ENCODE measurements at places on chromosomes 3 and 15.
A peak's percentile ranks its signal among the peaks of the same experiment; 100 is the strongest.

GRCh38 chr3:117556646-117557407 is 847.2 kb downstream of the TUSC7 start:
- DNase-seq, result no peak

DNA sequence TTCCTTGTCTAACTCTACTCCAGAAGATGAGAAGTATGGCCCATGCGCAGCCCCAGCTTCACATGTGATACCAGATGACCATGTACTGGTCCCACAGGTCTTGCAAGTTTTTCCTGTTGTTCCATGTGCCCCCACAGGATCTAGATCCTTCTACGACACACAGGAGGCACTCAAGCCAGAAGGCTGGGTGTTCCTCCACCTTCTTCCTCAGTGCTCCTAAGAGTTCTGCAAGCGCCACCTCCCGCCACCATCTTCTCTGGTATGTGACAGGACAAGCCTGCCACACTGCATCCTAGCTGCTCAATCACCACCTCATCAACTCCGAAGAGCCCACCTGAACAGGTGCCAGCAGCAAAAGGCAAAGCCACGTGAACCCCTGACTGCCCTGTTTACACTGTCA is 43.1 kb downstream of the XXYLT1 start:
- no peak for DNase-seq

DNA sequence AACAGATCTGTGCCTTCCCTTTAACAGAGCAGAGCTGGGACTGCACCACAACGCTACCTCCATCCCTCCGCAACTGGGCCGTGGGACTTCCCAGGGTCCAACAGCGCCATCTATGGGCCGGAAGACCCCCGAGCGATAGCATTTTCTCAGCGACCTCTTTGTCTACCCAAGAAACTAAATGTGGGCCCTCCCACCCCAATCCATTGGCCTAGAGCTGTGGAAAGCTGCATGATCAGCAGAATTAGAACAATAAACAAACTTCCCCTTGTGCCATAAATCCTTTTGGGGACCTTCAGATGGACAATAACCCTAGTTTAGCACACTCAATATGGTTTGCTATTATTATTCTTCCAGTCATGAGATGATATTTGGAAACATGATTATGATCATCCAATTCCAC is 74.8 kb upstream of the NTRK3 start:
- peak; percentile 47 for DNase-seq

- DNase-seq, result no peak
Observed at GRCh38 chr3:184710870-184711492, 883 bp downstream of the MAGEF1 start.

DNA sequence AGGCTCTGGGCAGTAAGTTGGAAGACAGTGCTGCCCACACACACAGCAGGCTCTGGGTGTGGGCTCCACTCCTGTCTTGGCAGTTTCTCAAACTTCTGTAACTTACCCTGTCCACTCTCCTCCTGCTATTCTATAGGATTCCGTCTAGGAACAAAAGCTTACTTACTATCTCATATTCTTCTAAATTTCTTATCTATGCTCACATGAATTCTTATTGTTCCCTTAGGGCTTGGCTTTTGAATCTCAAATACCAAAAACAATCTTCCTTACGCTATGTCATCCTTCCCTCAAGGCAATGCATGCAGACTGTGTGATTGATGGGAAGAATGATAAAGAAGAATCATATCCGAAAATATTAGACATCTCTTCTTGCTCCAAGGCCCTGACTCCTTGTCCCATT is 425.9 kb upstream of the ONECUT1 start:
- DNase-seq, result no peak

DNA sequence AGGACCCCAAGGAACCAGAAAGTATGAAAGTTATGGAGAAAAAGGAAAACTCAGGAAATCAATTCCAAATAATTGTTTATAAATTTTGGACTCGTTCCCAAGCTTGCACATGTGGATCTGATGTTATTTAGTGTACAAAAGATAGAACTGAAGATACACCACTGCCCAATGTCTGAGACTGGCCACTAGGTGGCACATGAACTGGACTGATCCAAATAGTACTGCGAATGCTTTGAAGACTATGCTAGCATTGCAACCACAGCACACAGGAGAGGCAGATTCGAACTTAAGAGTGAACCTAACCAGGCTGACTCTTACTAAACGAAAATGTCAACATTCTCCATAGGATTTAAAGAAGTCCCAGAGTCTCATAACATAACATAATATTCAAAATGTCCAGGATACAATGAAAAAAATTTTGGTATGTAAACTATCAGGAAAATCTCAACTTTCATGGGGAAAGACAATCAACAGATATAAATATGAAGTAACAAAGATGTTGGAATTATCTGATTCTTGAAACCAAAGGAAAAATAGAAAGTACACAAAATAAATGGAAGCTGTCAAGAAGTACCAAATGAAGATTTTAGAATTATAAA is 596.7 kb downstream of the FGF12 start:
- peak; percentile 4 for DNase-seq

Data from SHP77 (cell line).